ENCODE measurements at places on chromosomes 2 and 18. TPM values are rescaled to one million over a fixed set of nuclear protein-coding genes. Genes with fewer than 3 reads are reported as not detected.

PTPN2 gene
- total RNA-seq, result 29.1 TPM

POTEJ gene
- not detected for total RNA-seq

KLHL29 gene
- total RNA-seq, result 2.5 TPM

UPP2 gene
- not detected for total RNA-seq

GATA6 gene
- 9.8 TPM for total RNA-seq

DYSF gene
- total RNA-seq, result under 0.01 TPM

FARP2 gene
- total RNA-seq, result 19.5 TPM

GMCL1 gene
- 8.4 TPM for total RNA-seq

SLC66A3 gene
- total RNA-seq, result 42.4 TPM

ITSN2 gene
- total RNA-seq, result 9.2 TPM

MAL gene
- not detected for total RNA-seq

IL36A gene
- not detected for total RNA-seq

VAPA gene
- 133 TPM for total RNA-seq

TEKT4 gene
- total RNA-seq, result not detected

FTCDNL1 gene
- total RNA-seq, result 0.30 TPM

ANKRD44 gene
- 1.5 TPM for total RNA-seq

CCL20 gene
- 2.2 TPM for total RNA-seq

ADAM23 gene
- total RNA-seq, result 5.5 TPM

NXPH2 gene
- total RNA-seq, result not detected

INHBB gene
- not detected for total RNA-seq

NETO1 gene
- 0.74 TPM for total RNA-seq

EMILIN2 gene
- total RNA-seq, result 15.3 TPM

LIPG gene
- 13.7 TPM for total RNA-seq

RBKS gene
- total RNA-seq, result 0.89 TPM

LYG1 gene
- 0.45 TPM for total RNA-seq

SCYGR5 gene
- not detected for total RNA-seq

PPP1R1C gene
- total RNA-seq, result 0.15 TPM

NDC80 gene
- total RNA-seq, result 33.0 TPM

ACVR1C gene
- total RNA-seq, result not detected

MFSD2B gene
- 0.59 TPM for total RNA-seq

PLGLB2 gene
- 0.89 TPM for total RNA-seq

NT5DC4 gene
- total RNA-seq, result not detected

CMPK2 gene
- total RNA-seq, result 0.30 TPM

ADI1 gene
- 47.9 TPM for total RNA-seq

ANKRD62 gene
- not detected for total RNA-seq

RGPD3 gene
- total RNA-seq, result under 0.01 TPM

SCYGR2 gene
- total RNA-seq, result not detected

LYG2 gene
- not detected for total RNA-seq

ZAP70 gene
- total RNA-seq, result not detected

CUL3 gene
- total RNA-seq, result 41.0 TPM

TSPYL6 gene
- total RNA-seq, result not detected

TLX2 gene
- total RNA-seq, result 0.34 TPM

NCKAP1 gene
- 59.6 TPM for total RNA-seq

MALT1 gene
- 8.3 TPM for total RNA-seq

C2orf66 gene
- not detected for total RNA-seq

MAP3K19 gene
- total RNA-seq, result not detected

LNPK gene
- 19.7 TPM for total RNA-seq

CCBE1 gene
- total RNA-seq, result 52.3 TPM

AP1S3 gene
- total RNA-seq, result 2.2 TPM

FKBP1B gene
- 16.8 TPM for total RNA-seq

GKN2 gene
- not detected for total RNA-seq

PLB1 gene
- 0.34 TPM for total RNA-seq

ANKRD29 gene
- total RNA-seq, result 0.89 TPM

CXCR2 gene
- total RNA-seq, result not detected

RAD51AP2 gene
- total RNA-seq, result not detected

CNGA3 gene
- total RNA-seq, result not detected

HJURP gene
- total RNA-seq, result 39.4 TPM

TMEM17 gene
- 1.5 TPM for total RNA-seq

GKN1 gene
- total RNA-seq, result not detected

Measured in bronchus fibroblast of lung (primary cell).